ENCODE measurements at places on chromosomes 13 and 19.
A peak's percentile ranks its signal among the peaks of the same experiment; 100 is the strongest.

DNA sequence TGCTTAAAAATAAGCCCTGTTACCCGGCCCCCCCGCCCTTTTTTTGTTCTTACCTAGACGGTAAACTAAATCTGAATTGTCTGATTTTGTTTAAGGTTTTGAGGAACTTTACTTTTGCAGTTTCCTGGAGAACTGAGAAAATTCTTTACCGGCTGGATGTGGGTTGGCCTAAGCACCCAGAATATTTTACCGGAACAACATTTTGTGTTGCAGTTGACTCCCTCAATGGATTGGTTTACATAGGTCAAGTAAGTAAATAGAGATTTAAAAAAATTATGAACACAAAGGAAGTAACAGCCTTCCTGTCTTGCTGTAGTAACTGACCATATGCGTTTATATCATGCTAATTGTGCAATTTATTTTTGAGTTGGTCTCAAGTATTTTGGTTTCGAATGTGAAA, 785 bp downstream of the NHLRC3 start:
- no peak for DNase-seq

DNA sequence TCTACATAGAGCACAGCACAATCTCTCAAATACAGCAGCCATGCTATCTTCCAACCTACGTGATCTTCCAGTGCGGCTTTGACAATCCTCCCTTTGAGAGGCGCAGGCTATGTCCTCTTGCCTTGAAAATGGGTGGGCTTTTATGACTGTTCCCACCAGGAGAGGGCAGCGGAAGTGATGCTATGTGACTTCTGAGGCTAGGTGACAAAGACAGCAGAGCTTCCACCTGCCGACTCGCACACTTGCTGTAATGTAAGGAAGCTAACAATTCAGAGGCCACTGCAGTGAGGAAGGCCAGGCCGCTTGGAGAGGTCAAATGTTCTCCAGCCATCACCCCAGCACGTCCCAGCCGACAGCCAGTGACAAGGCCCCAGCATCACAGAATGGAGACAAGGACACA, 65.8 kb downstream of the MRPL57 start:
- no peak for DNase-seq

GRCh38 chr13:91400063-91400399, 1.6 kb downstream of the GPC5 start:
- DNase-seq = no peak

DNA sequence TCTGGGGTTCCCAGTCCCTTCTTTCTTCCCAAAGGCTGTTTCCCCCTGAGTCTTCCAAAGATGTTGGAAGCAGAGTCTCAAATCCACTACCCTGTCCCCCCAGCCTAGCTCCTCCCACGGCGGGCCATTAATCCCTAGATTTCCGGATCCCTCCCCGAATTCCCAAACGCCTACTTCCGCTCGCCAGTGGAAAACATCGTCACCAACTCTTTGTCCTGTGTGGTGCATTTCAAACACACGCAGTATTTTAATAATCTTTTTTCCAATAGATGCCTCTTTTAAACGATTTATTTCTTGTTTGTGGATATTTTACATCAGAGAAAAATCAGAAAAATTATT, 610 bp downstream of the ZNF791 start:
- DNase-seq = no peak

- no peak for DNase-seq
These were observed 26.3 kb upstream of the SERP2 start for GRCh38 chr13:44347301-44347700.

DNA sequence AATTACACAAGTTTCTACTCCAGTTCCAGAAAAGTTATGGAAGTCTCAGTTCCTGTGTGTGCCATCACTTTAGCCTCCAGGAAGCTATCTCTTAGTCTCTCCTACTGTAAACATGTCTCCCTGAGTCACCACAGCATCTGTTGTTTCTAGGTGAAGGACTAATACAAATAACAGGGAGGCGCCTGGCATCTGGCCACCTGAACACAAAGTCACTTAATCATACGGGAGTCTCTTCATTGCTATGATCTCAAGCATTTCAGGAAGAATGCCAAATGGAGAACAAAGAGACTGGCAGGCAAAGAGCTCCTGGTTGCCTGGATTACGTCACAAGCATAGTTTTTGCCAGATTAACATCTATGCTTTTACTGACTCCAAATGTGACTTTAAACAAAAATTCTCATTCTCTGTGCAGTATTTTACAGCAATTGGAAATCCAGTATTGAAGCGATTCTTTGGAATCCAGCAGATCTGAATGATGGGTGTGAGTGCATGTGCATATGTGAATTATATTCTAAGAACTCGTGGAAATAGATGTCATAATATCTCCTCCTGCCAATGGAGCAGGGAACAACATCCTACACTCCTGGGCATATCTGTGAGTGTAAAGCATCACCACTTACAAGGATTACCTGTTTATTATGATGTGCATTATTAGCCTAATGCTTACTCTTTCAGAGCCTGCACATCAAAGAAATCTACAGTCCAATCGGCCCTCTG, 572.8 kb downstream of the PCDH9 start:
- DNase-seq = no peak

GRCh38 chr13:81487151-81487550, 1146.2 kb upstream of the SPRY2 start:
- no peak for DNase-seq

DNA sequence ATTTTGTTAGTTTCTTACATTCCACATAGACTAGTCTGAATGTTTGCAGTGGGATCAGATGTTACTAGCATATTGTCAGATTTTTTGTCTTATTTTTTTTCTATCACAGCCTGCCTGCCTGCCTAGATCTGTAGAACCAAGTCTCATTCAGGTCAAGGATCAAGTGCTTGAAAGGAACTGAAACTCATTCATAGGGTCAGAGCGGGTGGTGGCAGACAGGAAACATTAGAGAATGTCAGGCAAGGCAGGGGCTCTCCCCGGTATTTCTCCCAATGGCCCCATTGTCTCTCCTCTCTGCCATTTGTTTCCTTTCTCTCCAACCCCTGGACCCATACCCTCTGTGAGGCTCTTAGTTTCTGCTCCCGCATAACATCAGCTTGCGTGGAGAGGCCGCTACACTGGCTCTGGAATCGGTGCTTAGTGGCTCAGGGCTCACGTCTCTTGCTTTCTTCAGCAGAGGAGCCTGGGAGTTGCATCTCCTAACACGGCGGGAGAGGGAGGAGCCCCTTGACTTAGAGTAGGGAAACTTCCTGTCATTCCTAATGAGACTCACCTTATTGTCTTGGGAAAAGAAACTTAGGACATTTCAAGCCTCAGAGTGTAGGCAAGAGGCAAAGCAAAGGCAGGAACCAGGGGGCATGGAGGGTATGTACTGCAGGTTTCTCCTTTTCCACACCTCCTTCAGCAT, 35.6 kb upstream of the SPATA13 start:
- no peak for DNase-seq

DNA sequence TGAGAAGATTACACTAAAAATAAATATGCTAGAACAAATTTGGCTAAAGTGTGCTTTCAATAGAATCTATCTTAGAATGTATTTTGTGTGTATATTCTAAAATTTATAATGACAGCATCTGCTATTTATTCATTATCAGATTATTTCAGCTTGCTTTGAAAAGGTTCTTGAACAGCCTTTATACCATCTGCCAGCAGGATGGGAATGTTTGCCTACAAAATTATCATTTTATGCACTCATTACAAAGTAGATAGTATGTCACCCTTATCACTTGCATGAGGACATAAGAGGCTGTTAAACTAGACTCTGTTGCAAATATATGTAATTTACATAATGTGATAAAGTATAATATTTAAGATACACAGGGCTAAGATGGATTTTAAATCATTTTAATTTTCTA, 1286.9 kb upstream of the PCDH20 start:
- no peak for DNase-seq

GRCh38 chr13:41467425-41467945, 10.1 kb downstream of the RGCC start:
- no peak for DNase-seq

- no peak for DNase-seq
These were observed 2172.2 kb downstream of the PCDH9 start for GRCh38 chr13:65057986-65058385.

DNA sequence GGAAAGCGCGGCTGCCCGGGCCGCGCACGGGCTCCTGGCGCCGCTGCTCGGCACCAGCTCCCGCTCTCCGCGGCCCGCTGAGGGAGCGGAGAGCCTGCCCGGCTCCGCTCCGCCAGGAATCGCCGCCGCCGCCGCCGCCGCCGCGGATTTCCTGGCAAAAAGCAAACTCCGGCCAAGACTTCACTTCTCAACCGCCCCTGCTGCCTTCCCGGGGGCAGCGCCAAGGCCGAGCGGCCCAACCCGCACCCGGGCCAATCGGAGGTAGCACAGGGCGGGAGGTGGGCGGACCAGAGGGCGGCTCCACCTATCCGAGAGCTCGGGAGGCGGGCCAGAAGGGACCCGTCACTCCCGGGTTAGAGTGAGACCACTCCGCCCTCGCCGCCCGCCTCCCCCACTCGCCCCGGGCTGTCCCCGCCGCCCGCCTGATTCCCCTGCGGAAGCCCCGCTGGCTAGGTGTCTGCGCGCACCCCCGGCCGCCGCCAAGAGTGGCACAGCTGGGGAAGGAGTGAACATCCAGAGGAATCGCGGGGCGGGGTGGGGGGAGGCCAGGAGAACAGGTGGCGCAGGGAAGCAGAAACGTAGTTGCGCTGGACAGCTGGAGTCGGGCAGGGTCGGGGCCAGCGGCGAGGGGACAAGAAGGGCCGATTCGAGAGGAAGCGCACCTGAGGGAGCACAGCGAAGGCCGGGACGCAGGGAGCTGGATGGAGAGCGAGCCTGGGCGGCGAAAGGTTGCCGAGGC, at the start of gene LNX2:
LNX2 (minus strand) TSS at position 153 of the 739 bp plus-strand sequence. CDS start 38,826 bp downstream, outside the sequence.
- DNase-seq = peak; percentile 95

GRCh38 chr19:29645911-29646310, 19.4 kb upstream of the PLEKHF1 start:
- DNase-seq = no peak

GRCh38 chr19:55552620-55553019, 7.3 kb upstream of the SBK3 start:
- no peak for DNase-seq

DNA sequence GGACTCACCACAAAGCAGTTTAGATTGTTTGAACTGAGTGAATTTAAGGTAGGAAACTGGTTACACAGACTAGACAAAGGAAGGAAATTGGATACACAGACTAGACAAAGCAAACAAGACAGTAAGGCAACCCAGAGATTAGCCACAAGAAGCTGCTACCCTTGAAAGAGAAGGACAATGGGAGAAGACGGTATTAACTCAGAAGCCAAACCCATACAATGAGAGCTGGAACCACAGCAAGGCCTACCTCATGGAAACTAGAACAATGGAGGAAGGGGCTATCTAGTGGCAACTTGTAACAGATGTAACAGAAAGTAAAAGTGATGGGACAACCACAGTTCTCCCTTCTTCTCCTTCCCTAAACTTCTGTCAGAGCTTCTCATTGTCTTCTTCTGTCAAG, 410.9 kb upstream of the SPRY2 start:
- no peak for DNase-seq

- DNase-seq = no peak
These were observed at the start of gene CD209 for GRCh38 chr19:7746903-7747884. Gene CD209, minus strand, starts transcription at chr19:7747534. Its CDS starts 23 bp downstream, at chr19:7747511.

DNA sequence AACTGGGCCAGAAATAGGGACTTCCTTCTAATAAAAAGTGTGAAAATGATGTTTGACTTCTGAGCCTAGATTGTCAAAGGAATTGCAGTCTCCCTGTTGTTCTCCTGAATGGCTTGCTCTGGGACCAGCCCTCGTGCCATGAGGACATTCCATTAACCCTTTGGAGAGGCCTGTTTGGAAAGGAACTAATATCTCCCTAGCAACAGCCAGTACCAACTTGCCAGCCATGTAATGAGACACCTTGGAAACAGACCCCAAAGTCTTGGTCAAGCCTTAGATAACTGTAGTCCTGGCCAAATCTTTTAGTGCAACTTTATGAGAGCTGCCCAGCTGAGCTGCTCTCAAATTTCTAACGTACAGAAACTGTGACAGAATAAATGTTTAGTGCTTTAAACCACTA, 8.2 kb upstream of the SIAH3 start:
- DNase-seq = no peak

DNA sequence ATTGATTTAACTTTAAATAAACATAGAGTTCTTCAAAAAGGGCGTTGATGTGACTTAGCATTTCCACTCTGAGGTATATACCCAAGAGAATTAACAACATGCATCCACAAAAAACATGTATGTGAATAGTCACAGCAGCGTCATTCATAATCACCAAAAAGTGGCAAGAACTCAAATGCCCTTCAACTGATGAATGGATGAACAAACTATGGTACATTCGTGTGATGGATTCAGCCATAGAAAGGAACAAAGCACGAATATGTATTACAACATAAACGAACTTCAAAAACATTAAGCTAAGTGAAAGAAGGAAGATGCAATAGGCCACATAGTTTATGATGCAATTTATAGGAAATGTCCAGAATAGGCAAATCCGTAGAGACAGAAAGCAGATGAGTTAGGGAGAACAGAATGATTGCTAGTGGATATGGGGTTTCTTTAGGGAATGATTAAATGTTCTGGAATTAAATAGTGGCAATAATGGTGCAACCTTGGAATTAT, 72.3 kb upstream of the UQCRFS1 start:
- no peak for DNase-seq

DNA sequence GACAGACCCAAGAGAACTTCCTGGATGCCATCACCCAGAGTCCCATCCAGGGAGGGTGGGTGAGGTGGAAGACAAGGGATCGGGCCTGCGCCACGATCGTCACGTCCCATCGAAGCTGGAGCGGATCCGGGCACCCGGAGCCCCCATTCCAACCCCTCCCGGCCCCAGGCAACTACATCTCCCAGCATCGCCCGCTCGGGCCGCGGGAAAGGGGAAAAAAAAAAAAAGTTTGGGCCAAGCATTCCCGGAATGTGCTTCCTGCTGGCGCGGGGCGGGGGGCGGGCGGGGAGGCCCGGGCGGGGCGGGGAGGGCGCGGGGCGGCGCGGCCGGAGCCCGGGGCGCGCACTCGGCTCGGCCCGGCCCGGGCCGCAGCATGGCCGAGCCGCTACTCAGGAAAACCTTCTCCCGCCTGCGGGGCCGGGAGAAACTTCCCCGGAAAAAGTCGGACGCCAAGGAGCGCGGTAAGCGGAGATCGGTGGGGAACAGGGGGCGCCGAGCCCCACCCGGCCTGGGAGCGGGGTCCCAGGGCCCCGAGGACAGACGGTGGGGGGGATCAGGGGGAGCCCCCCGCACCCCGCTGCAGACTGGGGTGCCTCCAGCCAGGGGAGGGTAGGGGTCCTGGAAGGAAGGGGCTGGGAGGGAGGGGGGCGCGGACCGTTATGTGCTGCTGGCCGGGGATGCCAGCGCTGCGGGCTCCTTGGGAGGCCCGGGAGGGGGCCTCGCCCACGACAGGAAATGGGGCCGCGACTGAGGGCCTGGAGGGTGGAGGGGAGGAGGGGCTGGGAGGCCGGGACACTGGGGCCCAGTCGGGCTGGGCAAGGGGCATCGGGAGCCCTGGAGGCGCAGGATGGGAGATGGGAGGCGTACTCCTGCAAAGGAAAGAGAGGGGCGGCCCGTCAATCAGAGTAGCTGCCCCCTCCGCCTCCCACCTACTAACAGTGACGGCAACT, at the start of gene SYDE1:
SYDE1 (plus strand) TSS at position 341 of the 950 bp plus-strand sequence; CDS start at position 374, 33 bp downstream.
- DNase-seq = no peak

GRCh38 chr19:16069813-16070365, 6.4 kb upstream of the TPM4 start:
- no peak for DNase-seq

GRCh38 chr13:77349365-77349764, 22.5 kb upstream of the MYCBP2 start:
- no peak for DNase-seq

GRCh38 chr13:109344552-109345157, 441.7 kb downstream of the IRS2 start:
- DNase-seq = no peak

- DNase-seq = no peak
These were observed 1019.5 kb downstream of the PCDH9 start for GRCh38 chr13:66210677-66211076.

- no peak for DNase-seq
These were observed 621 bp downstream of the SOX21 start for GRCh38 chr13:94711561-94712286.
